ENCODE measurements at places on chromosomes 6 and 20.

- DNase-seq: no peak
Observed at GRCh38 chr6:14641423-14642135, 524.0 kb downstream of the CD83 start.

DNA sequence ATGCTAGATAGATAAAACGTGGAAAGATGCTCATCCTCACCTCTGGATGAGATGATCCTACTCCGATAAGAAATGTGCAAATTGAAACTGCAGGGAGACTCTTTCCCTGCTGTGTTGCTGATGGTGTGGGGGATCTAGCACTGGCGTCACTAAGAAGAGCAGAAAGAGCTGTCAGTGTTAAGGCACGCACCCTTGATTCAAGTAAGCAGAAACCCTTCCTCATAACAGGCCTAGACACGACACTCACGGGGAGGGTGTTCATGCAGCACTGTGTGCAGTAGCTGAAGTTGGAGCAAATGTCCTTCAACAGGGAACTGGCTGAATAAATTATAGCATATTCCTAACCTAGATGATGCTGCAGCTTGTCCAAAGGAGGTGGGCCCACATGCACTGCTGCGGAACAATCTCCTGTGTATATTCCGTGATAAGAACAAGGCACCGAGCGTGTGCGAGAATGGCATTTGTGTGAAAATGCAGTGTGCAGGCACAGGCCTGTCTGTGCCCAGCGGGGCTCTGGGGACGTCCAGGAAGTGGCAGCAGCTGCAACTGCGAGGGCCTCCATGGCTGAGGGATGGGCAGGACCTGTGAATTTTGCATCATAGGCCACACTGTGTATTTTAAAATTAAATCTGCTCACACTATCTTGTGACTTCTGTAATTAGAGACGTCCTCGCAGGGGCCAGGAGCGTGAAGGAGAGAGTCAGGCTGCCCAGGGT, 64.0 kb downstream of the TCP11 start:
- DNase-seq: no peak

DNA sequence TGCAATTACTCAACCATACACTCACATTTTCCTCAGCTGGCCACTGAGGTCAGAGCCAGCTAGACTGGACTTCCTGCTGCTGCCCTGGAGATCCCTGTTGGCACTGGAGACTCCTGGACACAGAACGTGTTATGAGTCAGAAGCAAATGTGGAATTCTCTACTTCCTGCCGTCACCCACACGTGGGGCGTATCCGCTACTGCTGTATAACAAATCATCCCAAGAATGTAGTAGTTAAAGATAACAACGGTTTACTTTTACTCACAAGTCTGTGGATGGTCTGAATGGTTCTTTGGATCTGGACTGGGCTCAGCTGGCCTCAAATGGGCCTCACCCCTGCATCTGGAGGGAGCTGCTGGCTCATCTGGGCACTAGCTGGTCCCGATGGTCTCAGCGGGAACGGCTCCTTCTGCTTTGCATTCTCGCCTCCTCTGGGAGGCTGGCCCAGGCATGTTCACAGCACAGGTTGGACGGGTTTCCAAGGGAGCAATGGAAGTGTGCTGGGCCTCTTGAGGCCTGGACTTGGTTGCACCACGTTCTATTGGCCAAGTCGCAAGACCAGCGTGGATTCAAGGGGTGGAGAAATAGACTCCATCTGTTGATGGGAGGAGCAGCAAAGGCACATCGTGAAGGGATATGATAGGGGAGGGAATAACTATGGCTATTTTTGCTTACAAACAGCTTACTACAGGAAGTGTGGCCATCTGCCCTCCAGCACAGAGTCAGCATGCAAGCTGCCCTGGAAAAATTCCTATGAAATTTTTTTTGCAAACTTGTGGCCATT, 118.5 kb downstream of the SNX5 start:
- no peak for DNase-seq

DNA sequence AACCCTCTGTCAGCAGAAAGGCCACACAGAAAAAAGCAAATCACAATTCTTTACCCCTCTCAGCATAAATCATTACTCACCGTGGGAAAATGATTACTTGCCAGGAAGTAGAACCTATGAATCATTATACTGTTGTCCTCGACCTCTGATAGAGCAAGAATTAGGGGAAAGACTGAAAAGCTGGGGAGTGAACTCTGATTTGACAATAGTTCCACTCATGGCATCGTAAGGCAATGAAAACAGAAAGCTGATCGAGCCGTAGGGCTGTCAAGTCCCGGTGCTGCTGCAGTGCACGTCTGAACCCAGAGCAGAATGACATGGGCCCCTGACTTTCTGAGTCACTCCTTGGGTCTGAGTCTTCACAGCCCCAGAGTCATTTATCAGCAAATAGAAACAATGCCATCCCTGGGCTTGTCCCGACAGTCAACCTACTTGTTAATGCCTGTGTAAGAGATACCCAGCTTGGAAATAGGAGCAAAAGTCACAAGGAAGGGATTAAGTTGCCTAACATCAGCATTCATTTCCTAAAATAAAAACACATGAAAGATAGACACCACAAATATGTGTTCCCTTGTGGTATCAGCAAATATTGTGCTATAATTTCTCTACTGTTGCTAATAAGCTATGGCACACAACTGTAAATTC, 224.8 kb upstream of the MARCKS start:
- peak; percentile 81 for DNase-seq

GRCh38 chr6:138957484-138957883, 30.6 kb downstream of the REPS1 start:
- DNase-seq: no peak

GRCh38 chr6:155212106-155212505, 51.7 kb upstream of the CLDN20 start:
- no peak for DNase-seq

Data from GM12864 (cell line).